ENCODE measurements at places on chromosomes 3 and 15.
A peak's percentile ranks its signal among the peaks of the same experiment; 100 is the strongest.

- H3K27me3 ChIP-seq, result no peaks in the 10 kb centered on the region
- no peak for DNase-seq
- H3K36me3 ChIP-seq, result no peaks in the 10 kb centered on the region
- H3K27ac ChIP-seq, result no peak overlapping the region
- peaks cover 30% of the 10 kb centered on the region for H3K4me1 ChIP-seq
These were observed 161.6 kb upstream of the PDZRN3 start for GRCh38 chr3:73786321-73786807.

DNA sequence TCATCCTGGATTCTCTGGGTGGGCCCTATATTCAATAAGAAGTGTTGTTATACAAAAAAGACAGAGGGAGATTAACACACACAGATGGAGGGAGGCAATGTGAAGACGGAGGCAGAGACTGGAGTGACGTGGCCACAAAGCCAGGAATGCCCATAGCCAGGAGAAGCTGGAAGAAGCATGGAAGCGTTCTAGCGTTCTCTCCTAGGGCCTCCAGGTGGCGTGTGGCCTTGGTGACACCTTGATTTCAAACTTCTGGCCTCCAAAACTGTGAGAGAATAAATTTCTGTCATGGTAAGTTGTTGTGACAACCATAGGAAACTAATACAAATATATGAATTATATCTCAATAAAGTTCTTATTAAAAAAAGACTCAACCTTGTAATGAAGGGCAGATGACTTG, 21.3 kb downstream of the THBS1 start:
- peaks cover 3% of the 10 kb centered on the region for H3K27me3 ChIP-seq
- H3K4me1 ChIP-seq, result no peaks in the 10 kb centered on the region
- no peak for DNase-seq
- H3K27ac ChIP-seq, result no peak overlapping the region
- no peaks in the 10 kb centered on the region for H3K36me3 ChIP-seq
- no peak overlapping the region for H3K4me3 ChIP-seq

- DNase-seq, result no peak
- peak overlapping the region; percentile 100 for H3K4me3 ChIP-seq
- H3K36me3 ChIP-seq, result peaks cover 5% of the 10 kb centered on the region
- H3K27me3 ChIP-seq, result no peaks in the 10 kb centered on the region
- peaks cover 8% of the 10 kb centered on the region for H3K4me1 ChIP-seq
These were observed 960 bp downstream of the MFN1 start for GRCh38 chr3:179348325-179349013.

DNA sequence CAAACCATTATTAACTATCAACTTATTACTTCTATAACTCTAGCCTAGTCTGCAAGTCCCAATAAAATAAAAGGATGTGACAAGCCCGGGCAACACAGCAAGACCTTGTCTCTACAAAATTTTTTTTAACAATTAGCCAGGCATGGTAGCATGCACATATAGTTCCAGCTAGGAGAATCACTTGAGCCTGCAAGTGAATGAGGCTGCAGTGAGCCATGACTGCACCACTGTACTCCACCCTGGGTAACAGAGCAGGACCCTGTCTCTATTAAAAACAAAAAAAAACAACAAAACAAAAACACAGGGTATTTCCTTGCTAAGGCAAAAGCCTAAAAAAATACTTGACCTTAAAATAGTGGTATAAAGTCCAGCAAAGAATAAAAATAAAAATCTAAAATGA, 31.4 kb downstream of the ANKRD28 start:
- DNase-seq, result no peak
- H3K4me3 ChIP-seq, result no peak overlapping the region
- peaks cover 5% of the 10 kb centered on the region for H3K4me1 ChIP-seq
- H3K36me3 ChIP-seq, result peaks cover 26% of the 10 kb centered on the region

DNA sequence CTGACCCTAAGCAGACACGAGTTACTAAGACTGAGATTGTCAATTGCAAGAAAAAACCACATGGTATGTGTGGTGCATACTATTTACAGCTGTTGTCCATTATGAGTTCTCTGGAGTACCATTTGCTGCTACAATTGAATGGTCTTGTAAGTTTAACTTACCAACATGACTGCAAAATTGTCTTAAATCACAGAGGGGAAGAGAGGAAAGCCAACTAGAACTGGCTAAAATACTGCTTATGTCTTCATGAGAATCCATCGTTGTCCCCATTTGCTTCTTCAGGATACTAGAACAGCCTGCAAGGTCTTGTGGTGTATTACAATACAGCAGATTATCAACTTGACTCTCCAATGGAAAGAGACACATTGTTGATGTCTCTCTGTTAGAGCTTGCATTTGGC, 313.2 kb downstream of the AGBL1 start:
- no peak for DNase-seq
- peaks cover 27% of the 10 kb centered on the region for H3K27me3 ChIP-seq
- no peak overlapping the region for H3K4me3 ChIP-seq
- H3K36me3 ChIP-seq, result no peaks in the 10 kb centered on the region

GRCh38 chr3:29279806-29280205, 1.1 kb upstream of the RBMS3 start:
- H3K27me3 ChIP-seq, result peaks cover 15% of the 10 kb centered on the region
- no peak overlapping the region for H3K27ac ChIP-seq
- DNase-seq, result no peak
- H3K4me1 ChIP-seq, result peaks cover 33% of the 10 kb centered on the region

- H3K27me3 ChIP-seq, result peaks cover 13% of the 10 kb centered on the region
- no peak overlapping the region for H3K27ac ChIP-seq
- no peak for DNase-seq
- H3K4me3 ChIP-seq, result no peak overlapping the region
These were observed 16.6 kb downstream of the MASP1 start for GRCh38 chr3:187274977-187275338.

- H3K4me1 ChIP-seq, result no peaks in the 10 kb centered on the region
- no peaks in the 10 kb centered on the region for H3K36me3 ChIP-seq
- no peaks in the 10 kb centered on the region for H3K27me3 ChIP-seq
- no peak overlapping the region for H3K4me3 ChIP-seq
These were observed 36.6 kb downstream of the PSTPIP1 start for GRCh38 chr15:77031376-77032050.

- no peak overlapping the region for H3K27ac ChIP-seq
- H3K4me1 ChIP-seq, result peaks cover 5% of the 10 kb centered on the region
- H3K4me3 ChIP-seq, result no peak overlapping the region
- DNase-seq, result no peak
These were observed 681.2 kb upstream of the GRM7 start for GRCh38 chr3:6179761-6180160.

DNA sequence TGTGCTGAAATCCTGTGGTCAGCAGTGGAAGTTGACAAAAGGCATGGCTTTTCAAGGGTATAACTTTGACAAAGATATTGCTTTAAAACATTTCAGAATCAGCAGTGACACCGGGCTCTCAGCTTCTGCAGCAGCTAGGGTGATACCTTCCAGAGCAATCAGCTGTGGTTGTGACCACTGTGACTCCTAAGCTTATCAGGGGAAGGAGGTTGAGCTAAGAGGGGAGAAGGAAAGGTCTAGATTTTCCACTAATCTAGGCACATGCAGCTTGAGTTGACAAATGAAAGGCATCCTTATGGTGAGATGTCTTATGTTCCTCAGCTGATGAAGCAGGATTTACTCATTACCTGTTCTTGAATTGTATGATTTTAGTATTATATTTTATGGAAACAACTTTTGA, 16.3 kb upstream of the LRRFIP2 start:
- no peak for DNase-seq
- no peaks in the 10 kb centered on the region for H3K36me3 ChIP-seq
- no peaks in the 10 kb centered on the region for H3K27me3 ChIP-seq
- no peaks in the 10 kb centered on the region for H3K4me1 ChIP-seq
- H3K27ac ChIP-seq, result no peak overlapping the region

- H3K4me3 ChIP-seq, result no peak overlapping the region
- H3K27me3 ChIP-seq, result no peaks in the 10 kb centered on the region
- no peak for DNase-seq
- no peak overlapping the region for H3K27ac ChIP-seq
- peaks cover 8% of the 10 kb centered on the region for H3K36me3 ChIP-seq
- no peaks in the 10 kb centered on the region for H3K4me1 ChIP-seq
These were observed 364.8 kb upstream of the TPRG1 start for GRCh38 chr3:188807006-188807405.

- H3K27me3 ChIP-seq, result peaks cover 3% of the 10 kb centered on the region
- DNase-seq, result no peak
- H3K4me1 ChIP-seq, result peaks cover 19% of the 10 kb centered on the region
These were observed 158.7 kb downstream of the GHSR start for GRCh38 chr3:172289583-172289982.

DNA sequence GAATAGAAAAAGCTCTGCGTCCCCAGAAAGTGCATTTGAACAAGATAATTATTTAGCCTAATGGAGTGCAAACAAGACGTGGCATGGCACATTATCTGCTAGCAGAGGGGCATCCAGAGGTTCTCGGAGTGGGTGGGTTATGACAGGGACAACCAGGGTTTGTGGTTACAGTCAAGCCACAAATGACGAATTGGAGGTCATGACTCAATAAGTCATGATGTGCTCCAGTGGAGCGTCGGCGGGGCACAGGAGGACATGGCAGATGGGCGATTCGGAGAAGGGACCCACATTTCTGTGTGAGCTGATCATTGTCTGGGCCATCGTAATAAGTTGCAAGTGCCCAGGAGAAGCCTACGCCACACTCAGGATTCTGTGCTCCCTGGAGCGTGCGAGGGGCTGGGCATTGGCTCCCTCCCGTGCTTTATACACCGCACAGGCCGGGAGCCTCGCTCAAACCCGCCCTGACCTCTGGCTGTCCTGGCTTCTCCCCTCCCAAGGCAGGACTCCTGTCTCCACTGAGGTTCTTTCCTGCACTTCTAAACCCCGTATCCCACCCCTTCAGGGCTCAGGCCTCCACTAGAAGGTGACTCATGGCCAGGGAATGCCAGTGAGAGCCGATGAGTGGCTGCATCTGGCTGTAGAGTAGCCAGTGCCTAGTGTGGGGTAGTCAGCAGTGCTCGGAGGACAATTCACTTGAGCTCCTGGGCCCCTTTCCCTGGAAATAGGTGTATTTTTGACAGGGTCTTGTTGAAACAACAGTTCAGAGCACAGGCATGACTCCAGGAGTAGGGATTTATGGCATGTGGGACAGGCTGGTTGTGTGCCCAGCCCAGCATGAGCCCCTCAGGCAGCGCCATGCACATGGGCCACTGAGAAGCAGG, 67.4 kb downstream of the GRIP2 start:
- peaks cover 19% of the 10 kb centered on the region for H3K36me3 ChIP-seq
- H3K4me3 ChIP-seq, result no peak overlapping the region
- no peak overlapping the region for H3K27ac ChIP-seq
- DNase-seq, result no peak
- H3K4me1 ChIP-seq, result peaks cover 17% of the 10 kb centered on the region

GRCh38 chr3:130854208-130854864, 39.5 kb upstream of the ATP2C1 start:
- H3K27me3 ChIP-seq, result peaks cover 7% of the 10 kb centered on the region
- H3K27ac ChIP-seq, result no peak overlapping the region
- no peak overlapping the region for H3K4me3 ChIP-seq
- no peak for DNase-seq

DNA sequence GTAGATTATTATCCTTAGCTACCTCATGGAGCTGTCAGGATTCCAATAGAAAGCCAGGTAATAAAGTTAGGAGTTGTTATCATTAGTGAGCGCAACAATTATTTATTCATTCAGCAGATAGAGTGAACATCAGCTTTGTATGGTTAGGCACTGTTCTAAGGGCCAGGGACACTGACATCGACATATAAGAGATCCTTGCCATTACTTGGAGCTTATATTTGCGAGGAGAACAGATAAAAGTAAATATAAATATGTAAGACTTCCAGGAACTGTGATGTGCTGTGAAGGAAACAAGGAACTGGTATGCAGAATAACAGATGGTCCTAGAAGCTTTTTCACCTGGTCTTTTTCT, 473 bp downstream of the LSM3 start:
- H3K27ac ChIP-seq, result peak overlapping the region; percentile 99
- no peak for DNase-seq
- peak overlapping the region; percentile 94 for H3K4me3 ChIP-seq
- H3K4me1 ChIP-seq, result peaks cover 36% of the 10 kb centered on the region
- H3K27me3 ChIP-seq, result no peaks in the 10 kb centered on the region

- H3K4me1 ChIP-seq, result peaks cover 5% of the 10 kb centered on the region
- no peaks in the 10 kb centered on the region for H3K27me3 ChIP-seq
- no peak overlapping the region for H3K27ac ChIP-seq
- H3K4me3 ChIP-seq, result no peak overlapping the region
These were observed 95.1 kb downstream of the FOXP1 start for GRCh38 chr3:71488391-71488809.

GRCh38 chr3:146747051-146747450, 141.9 kb upstream of the PLSCR5 start:
- no peaks in the 10 kb centered on the region for H3K27me3 ChIP-seq
- no peaks in the 10 kb centered on the region for H3K36me3 ChIP-seq
- DNase-seq, result no peak
- H3K4me1 ChIP-seq, result peaks cover 6% of the 10 kb centered on the region

DNA sequence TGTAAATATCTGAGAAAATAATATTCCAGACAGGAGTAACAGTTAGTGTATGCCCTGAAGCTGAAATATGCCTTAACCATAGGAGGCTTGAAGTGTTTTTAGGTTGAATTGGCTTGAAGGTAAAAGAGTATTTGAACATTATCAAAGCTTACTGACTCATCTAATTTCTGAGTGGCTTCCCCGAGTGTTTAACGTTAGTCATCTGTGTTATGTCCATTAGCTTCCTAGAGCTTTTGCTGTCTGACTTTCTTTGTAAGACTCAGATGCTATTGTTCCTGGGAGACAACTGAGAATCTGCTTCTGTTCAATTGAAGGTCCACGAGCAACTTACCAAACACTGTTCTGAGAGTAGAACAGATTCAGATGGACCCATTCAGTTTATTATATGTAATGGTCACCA, 656.8 kb upstream of the NECTIN3 start:
- no peak overlapping the region for H3K4me3 ChIP-seq
- no peaks in the 10 kb centered on the region for H3K4me1 ChIP-seq
- DNase-seq, result no peak
- no peak overlapping the region for H3K27ac ChIP-seq

DNA sequence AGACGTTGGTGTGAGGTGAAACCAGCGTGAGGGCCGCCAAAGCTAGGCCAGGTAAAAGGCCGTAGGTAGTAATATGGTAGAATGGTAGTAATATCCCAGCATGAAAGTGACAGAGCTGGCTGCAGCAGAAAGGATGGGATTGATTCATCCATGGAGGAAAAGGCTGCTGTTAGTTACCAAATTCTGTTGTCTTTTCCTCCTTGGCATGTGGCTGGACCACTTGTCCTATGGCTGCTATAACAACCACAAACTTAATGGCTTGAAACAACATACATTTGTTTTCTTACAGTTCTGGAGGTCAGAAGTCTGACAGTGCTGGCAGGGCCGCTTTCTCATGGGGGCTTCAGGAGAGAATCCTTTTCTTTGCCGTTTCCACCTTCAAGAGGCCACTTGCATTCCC, 47.8 kb upstream of the CHST2 start:
- H3K4me3 ChIP-seq, result no peak overlapping the region
- peaks cover 5% of the 10 kb centered on the region for H3K4me1 ChIP-seq
- no peaks in the 10 kb centered on the region for H3K36me3 ChIP-seq
- no peaks in the 10 kb centered on the region for H3K27me3 ChIP-seq

GRCh38 chr15:67991706-67992105, 62.4 kb upstream of the PIAS1 start:
- H3K4me3 ChIP-seq, result no peak overlapping the region
- no peak overlapping the region for H3K27ac ChIP-seq
- no peaks in the 10 kb centered on the region for H3K27me3 ChIP-seq
- peaks cover 15% of the 10 kb centered on the region for H3K4me1 ChIP-seq
- no peak for DNase-seq
- no peaks in the 10 kb centered on the region for H3K36me3 ChIP-seq

All from type B pancreatic cell (in vitro differentiated cells).